ENCODE measurements at places on chromosomes 4 and X.
A peak's percentile ranks its signal among the peaks of the same experiment; 100 is the strongest.

DNA sequence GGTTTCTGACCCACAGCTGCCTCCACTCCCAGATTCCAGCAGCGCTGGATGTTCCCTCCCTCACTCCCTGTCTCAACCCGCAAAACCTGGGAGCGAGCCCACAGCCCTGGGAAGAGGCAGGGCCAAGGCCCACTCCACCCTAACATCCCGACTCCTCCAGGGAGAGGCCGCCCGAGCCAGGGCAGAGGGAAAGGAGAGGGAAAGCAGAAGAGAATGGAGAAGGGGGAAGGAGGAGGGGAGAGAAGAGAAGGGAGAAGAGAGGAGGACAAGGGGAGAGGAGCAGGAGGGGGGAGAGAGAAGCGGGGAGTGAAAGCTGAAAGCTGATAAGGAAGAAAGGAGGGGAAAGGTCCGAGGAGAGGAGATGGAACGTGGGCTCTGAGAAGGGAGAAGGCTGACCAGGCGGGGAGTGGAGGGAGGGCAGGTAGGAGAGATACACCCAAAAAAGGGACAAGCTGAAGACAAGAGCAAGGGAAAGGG is 120.2 kb upstream of the PJA1 start:
- DNase-seq: no peak

GRCh38 chr4:3708103-3708510 is 58.1 kb upstream of the ADRA2C start:
- DNase-seq: no peak

GRCh38 chrX:122906726-122907125 is 277.4 kb upstream of the GRIA3 start:
- no peak for DNase-seq

DNA sequence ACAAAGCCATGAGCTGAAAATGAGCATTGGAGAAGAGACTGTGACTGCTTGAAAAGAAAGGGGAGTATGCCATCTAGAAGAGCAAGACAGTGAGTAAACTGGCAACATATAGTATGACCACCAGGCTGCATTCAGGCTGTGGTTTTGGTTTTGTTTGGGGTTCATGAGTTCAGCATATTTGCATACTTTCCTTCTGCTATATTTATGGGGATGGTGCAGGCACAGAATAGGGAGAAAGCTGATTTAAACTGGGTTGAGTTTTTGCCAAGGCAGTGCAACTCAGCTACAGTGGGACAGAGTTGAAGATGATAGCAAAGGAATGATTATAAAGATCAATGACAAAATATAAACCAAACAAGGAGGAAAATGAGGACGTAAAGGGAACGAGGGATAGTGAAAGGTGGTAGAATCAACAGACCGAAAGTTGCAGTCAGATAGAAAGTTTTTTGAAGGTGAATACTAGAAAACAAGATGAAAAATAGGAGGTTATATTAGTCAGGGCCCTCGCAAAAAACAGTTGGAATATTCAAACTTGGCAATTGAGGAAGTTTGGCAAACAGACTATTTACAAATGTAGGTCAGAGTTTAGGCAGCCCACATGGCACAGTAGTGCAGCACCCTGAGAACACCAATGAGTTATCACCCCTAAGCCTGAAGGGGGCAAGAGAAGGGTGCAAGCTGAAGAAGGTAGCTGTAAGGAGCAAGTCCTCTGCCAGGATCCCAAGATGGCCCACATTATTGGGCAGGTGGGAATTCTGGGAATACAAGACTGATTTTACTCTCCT is 114.8 kb upstream of the MAP9 start:
- no peak for DNase-seq

DNA sequence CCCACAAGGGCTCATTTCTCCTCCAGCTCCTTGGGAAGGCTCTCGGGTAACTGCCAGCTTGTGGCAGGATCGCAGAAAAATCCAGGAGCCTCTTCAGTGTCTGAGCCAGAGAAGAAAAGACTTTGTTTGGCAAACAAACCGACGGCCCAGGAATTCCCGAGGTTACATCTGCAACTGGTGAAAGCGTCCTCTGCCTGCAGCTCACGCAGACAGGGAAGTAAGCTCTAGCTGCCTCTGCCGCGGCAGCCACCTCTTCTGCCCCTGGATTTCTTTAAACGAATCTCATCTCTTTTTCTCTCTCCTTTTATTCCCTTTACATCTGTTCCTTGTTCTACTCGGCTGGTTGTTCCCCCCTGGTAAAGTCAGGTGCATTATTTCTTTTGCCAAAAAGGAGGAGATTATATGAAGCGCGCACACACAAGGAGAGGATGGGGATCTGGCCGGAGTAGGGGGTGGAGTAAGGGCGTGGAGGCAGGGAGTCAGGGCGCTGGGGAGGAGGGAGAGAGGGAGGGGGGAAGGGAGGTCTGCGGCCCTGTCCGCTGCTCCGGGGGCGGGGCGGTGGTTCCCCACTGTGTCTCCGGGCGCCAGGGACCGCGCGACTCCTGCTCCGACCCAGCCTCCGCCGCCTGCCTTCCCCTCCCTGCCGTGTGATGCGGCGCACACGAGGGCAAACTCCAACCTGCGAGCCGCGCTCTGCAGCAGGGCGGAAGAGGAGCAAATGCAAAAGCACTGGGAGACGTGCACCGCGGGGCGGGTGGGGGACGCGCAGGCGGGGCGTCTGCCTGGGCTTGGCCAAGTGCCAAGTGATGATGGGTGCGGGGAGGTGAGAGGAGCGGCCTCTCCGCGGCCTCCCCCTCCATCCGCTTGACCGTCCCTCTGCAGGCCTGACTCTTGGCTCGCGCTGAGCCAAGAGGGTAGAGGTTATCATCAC is at the start of gene DCHS2:
Gene DCHS2, minus strand, starts transcription at position 459 of the 931 bp plus-strand sequence. Its CDS starts 444 bp downstream, at position 15.
- no peak for DNase-seq

- DNase-seq: no peak
These were observed 12.7 kb downstream of the GUCY1A1 start for GRCh38 chr4:155679343-155679742.

DNA sequence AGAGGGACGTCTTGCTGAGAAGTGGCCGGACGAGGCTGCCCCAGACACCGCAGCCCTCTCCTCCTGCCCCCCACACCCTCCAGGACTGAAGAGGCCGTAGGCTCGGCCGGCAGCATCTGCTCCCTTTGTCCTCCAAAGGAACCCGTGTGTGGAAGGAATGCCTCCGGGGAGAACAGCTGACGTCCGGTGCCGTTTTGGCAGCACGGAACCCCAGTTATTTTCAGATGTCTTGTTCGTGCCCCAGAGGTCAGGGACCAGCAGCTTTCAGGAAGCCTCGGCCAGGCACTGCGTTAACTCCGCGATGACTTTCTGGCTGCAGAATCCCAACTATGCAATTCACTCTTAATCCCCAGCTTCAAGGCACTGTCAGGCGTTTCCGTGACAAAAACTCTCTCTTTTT is 10.9 kb upstream of the PPP2R3B start:
- no peak for DNase-seq

DNA sequence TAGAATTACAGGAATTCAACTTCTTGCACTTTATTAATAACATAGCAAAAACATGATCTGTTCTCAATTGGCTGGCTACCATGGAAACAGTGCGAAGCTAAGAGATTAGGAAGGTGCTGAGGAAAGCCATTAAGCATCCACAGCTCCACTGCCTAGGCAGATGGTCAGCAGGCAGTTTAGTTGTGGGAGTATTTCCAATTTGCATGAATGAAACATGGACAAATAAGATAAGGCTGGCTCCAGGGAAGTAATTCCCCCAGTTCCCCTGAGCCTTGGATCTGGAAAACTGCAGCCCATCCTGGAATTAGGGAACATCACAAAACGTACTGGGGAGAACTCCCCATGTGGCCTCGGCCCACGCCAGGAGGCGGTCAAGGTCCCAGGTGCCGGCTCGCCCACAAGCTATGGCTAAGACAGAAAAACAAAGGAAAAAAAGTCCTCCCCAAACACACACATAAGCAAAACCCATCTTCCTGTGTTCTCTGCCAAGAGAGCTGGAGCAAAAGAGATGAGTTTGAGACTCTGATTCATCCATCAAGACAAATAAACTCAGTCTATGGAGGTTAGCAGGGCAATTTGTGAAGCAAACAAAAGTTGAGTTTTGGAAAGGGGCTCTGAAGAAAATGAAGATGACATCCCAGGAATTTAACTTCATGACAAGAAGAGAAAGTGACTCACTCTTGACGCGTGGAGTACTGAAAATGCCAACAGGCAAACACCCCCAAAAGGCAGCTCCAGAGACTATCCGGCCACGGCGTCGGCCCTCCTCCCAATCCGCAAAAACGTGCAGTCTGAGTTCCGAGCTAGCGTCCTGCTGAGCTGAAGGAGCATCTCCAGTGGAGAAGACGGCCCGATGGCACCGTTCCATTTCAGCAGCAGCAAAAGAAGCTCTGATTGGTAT is 45.1 kb downstream of the IGFBP7 start:
- no peak for DNase-seq

GRCh38 chr4:9841072-9841471 is 59.6 kb downstream of the DRD5 start:
- DNase-seq: no peak

DNA sequence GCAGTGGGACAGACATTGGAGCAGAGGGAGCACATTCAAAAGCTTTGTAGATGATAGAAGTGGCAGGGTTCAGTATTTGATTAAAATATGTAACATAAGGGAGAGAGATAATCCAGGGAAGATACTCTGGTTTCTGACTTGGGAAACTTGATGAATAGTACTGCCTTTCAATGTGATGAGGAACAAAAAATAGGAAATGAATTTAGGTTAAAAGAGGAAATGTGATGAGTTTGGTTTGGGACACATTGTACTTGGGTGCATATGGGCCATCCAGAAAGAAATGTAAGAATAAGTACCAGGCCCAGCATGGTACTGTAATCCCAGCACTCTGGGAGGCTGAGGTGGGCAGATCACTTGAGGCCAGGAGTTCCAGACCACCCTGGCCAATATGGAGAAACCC is 20.9 kb upstream of the NDNF start:
- no peak for DNase-seq

GRCh38 chr4:55181010-55182005 is 55.9 kb upstream of the KDR start:
- no peak for DNase-seq

DNA sequence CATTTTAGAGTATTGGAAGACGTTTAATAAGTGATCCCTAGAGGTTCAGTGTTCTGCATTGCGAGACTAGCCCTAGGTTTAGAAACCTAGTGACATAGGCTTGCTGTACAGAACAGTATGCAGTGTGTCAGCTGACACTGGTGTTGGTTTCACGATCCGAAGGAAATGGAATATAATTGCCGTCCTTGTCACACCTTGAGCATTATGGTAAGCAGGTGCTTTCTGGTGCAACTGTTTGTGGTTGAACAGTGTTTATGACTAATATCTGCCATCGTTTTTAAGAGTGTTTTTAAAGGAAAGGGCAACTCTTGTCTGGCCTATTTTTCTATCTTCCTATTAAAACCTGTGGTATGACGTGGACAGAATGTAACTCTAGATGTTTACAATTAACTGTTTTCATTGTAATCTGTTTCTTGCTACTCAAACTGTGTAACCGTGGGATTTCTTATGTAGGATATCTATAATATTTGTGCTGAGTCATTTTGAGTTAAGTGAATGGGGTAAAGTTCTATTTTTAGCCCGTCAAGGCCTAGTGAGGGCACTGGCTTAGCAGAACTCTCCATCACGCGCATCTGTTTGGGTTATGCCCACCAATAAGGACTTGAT is 53.8 kb upstream of the TBC1D14 start:
- peak; percentile 66 for DNase-seq

DNA sequence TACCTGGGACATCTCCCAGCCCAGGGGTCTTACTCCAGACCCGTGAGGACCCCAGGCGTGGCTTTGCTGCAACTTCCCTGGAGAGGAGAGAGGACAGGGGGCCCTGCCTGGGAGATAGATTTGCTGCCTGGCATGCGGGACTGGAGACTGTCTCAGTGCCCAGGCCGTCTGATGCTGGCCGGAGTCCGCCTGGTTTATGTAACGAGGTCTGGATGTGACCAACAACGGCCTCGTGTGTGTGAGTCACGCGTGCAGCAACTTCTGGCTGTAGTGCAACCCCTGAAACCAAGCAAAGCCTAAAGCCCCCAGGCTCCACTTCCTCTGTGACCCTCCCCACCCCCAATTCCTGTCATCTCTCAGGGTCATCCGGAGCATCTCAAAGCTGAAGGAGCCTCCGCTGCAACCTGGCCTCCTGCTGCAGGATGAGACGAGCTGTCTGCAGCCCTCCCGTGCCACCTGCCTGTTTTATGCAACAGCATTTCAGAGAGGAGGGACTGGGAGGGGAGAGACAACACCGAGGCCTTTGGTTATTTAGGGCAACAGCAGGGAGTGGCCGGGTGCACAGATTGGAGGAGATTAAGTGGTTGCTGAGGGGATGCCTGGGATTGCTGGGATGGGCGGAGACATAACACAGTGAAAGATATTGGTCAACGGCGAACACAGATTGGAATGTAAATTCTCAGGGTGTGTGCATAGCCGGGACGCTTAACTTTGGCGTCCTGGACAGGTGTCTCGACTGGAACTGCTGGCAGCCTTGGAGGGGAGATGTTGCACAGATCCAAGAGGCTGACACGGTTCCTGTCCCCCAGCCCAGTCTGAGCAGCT is 16.0 kb downstream of the XG start:
- DNase-seq: no peak

- no peak for DNase-seq
These were observed 15.4 kb downstream of the CXCL2 start for GRCh38 chr4:74083546-74083945.

DNA sequence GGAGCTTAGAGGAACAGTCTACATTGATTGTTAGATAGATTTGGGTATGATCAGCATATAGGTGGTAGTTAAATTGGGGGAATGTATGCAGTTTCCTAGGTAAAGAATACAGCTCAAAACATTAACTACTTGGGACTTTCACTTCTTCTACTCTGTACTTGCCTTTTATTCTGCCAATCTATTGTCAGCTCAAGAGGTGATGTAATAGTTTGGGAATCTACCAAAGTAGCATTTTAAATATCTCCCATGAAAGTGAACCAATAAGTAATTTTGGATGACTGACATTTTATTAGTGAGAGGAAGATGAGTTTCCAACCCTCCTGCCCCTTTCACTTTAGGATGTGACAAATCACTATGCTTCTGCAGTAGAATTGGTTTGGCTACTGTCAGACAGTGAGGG is 43.4 kb downstream of the NUDT6 start:
- no peak for DNase-seq

- DNase-seq: no peak
These were observed 20.6 kb upstream of the MAML3 start for GRCh38 chr4:140174543-140174942.

DNA sequence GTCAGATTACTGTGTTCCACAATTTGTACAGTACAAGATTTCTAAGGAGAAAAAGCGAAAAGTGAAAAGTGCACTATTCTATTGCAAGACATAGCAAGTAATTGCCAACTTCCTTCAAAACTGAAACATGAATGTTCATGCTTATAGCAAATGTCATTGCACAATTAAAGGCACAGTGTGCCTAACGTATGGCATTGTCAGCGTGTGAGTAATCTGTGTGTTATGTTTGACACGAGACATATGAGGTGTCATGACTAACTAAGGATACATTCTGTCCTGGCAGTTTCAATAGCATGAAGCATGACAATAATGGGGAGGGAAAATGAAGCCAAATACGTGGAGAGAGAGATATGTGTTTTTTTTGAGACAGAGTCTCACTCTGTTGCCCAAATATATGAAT is 33.6 kb upstream of the TBC1D9 start:
- DNase-seq: no peak

- DNase-seq: no peak
These were observed 31.4 kb upstream of the SOWAHD start for GRCh38 chrX:119726900-119727555.
